ENCODE measurements at places on chromosomes 6 and 20. TPM values are rescaled to one million over a fixed set of nuclear protein-coding genes. Genes with fewer than 3 reads are reported as not detected.

DNA sequence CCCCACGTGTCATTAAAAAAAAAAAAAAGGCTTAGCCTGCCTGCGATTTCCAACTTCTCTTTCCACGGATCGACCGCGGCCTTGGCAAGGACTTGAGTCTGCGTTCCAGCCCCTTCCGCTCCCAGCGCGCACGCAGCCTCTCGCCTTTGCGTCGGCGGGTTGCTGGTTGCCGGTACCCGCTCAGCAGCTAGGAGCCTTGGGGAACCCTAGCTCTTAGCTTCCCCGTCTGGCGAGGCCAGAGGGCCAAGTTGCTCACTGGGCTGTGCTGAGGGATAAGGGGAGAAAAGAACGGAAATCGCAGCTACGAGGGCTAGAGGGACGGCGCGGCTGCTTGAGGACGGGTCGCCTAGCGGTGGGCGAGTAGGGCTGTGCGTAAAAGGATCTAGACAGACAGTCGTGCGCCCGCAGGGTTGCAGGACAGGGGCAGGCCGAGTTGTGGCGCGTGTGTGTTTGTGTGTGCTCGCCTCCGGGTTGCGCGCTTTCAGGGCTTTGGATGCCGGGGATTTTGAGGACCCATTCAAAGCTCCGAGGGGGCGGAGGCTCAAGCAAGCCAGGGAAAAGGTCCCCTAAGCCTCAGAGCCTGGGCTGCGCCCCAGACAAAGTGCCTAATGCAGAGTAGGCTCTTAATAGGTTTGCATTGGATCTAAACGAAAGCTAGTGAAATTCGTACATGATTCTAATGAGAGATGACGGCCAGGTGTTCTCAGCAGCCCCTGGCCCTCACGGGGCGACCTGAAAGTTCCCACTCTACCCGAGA, 40.5 kb upstream of the OSTM1 start:
- DNase-seq: peak; percentile 29

LRRN4 gene
- total RNA-seq: not detected

RIPOR2 gene
- total RNA-seq: not detected

GRCh38 chr6:169895926-169896761, 144.7 kb downstream of the ERMARD start:
- DNase-seq: no peak

CCN5 gene
- not detected for total RNA-seq

DNA sequence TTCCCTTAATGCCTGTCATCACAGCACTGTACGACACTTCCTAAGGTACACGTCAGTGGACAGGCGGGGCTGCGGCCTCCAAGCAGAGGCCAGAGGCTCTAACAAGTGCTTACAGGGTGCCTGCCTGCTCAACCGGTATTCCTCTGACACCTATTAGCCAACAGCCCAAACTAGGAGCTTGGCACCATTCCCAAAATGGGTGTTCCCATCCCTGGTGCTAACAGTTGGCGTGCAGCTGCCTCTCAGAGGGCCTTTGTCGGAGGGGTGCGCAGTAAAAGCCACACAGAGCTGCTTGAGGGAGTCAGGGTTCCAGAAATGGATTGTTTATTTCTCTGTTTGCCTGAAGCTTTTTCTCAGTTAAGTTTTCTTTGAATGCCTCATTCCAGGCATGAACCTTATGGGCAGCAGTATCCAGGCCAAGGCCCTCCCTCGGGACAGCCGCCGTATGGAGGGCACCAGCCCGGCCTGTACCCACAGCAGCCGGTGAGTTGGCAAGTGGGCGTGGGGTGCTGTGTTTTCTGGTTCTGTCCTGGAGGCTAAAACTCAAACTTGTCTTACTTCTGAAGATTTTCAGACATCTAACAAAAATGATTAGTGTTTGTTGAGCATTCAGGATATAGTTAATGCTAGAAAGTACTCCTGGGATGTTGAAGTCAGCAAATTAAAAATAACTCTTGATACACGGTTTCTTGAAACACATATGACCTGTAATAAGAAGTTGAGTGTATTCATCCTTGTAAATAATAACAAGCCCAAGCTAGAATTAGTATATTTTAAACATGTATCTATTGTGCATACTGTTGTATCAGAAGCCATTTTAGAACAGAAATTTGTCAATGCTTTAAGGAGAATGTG, 124.7 kb downstream of the TMEM242 start:
- peak; percentile 98 for DNase-seq

All from bronchial epithelial cell (primary cell).